ENCODE measurements at places on chromosomes 3 and 15.
A peak's percentile ranks its signal among the peaks of the same experiment; 100 is the strongest.

GRCh38 chr15:101554115-101554915 lies 64.8 kb upstream of the PCSK6 start:
- no peak for DNase-seq

GRCh38 chr3:186663361-186664118 lies 2.3 kb upstream of the HRG start:
- no peak for DNase-seq

DNA sequence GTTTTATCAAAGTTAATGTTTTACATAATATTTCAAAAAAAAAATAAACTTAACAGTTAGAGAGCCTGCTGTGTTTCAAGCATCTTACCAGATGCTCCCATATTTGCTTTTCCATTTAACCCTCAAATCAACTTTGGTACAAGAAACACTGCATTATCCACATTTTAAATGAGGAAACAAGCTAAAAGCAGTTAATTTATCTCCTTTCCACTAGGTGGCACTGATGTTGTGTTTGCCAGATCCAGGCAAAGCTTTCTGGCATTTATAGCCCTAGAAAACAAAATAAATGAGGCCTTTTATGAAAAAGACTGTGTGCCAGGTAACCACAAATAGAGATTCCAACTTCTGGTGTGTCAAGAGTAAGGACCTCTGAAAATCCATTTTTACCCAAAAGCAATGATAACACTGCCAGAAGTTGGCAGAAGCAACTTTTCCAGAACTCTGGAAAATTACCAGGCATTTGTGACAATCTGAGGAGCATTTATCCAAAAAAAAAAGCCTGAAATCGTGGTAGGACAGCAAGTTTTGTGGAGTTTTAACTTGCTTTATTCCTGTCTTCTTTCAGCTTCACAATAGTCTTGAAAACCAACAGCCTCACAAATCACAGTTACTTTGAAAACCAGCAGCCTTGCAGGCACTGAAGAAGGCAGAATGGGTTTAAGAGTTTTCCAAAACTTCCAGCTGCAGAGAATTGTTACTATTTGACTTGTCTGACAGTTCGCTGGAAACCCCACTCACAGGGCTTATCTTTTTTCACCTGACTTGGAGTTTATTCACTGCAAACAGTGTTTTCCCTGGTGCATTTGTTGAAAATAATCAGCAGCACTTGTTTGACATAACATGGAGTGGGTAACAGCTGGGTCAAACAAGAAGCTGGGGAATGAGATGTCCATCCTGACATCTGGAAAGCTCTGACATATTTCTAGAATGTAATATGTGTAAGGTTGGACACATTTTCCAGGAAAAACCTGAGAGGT lies 9.2 kb downstream of the FAM162A start:
- peak; percentile 32 for DNase-seq

GRCh38 chr3:114496874-114497273 lies 203.0 kb downstream of the TIGIT start:
- DNase-seq, result no peak

DNA sequence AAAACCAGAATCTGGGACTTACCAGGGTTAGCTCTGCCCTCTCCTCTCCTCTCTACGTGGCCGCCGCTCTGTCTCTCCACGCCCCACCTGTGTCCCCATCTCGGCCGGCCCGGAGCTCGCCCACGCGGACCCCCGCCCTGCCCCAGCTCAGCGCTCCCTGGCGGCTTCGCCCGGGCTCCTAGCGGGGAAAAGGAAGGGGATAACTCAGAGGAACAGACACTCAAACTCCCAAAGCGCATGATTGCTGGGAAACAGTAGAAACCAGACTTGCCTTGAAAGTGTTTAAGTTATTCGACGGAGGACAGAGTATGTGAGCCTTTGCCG lies 5.4 kb downstream of the ISL2 start:
- no peak for DNase-seq

GRCh38 chr3:150105886-150106612 lies 135.4 kb upstream of the PFN2 start:
- DNase-seq, result no peak

- no peak for DNase-seq
These were observed 117.0 kb upstream of the MANF start for GRCh38 chr3:51268132-51268531.

GRCh38 chr3:127677541-127678314 lies 5.0 kb downstream of the ABTB1 start:
- no peak for DNase-seq

DNA sequence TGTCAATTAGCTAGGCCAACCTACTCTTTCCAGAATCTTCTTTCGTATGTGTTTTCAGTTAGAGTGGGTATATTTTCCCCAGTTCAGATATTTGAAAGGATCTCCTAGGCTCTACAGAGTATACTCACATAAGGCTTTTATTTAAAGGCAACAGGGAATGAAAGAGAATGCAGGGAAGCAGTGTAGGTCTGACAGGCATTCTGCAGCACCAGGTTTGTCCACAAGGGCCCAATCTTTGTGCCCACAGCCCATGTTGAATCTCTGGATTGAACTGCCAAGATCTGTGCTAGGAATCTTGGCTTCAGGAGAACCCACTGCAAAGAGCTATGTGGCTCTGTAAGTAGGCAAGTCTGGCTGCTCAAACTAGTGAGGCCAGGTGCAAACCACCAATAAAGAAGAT lies 24.2 kb upstream of the GALNT15 start:
- DNase-seq, result no peak

GRCh38 chr15:50050986-50051743 lies 67.9 kb downstream of the ATP8B4 start:
- DNase-seq, result no peak

DNA sequence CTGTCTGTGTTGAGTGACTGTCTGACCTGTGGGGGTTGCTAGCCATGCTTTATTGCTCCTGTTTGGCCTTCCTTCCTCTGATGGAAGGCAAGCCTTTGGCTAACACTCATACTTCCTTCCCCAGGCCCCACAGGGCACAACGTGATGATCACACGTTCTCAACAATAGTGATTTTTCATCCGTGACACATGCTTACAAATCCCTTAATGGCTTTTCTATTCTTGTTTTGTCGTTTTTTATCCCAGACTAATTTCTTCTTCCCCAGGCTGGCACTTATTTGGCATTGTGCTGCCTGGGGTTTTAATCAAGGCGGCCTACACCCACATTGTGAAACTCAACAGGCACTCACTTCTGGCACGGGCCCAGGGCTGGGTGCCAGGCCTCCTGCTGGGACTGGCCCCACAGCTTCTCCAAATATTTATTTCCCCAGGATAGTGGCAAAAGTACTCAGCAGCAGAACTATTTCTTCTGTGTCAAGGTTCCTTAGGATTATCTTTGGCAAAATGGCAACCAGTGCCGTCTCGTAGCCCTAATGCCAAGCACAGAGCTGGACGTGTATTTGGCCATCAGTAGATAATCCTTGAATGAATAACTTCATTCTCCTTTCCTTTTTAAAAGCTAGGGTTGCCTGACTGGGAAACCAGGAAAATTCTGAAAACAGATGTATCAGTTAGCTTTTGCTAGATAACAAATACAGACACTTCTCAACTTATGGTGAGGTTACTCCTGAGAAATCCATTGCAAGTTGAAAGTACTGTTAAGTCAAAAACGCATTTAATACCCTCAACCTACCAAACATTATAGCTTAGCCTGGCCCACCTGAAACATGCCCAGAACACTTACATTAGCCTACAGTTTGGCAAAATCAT lies 30.6 kb downstream of the CMTM7 start:
- DNase-seq, result peak; percentile 97

DNA sequence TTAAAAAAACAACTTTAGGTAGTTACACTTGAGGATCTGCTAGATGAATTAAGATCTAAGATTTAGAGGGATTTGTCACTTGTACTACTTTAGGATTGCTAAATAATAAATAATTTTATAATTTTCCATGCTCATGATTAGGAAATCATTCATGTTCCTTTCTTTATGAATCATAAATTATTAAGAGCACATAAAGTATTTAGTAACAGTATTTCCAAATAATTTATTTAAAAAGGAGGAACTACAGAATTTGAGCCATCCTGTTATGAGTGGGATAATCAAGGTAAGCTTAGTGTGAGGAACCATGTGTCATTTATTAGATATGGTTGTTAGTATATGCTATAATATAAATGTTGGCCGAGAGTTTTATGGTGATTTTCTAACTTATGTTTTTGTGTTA lies 37.5 kb upstream of the C3orf38 start:
- no peak for DNase-seq

- DNase-seq, result peak; percentile 91
These were observed 7.1 kb upstream of the FMN1 start for GRCh38 chr15:33201491-33202231.

- no peak for DNase-seq
These were observed 156.7 kb downstream of the TJP1 start for GRCh38 chr15:29665444-29666003.

DNA sequence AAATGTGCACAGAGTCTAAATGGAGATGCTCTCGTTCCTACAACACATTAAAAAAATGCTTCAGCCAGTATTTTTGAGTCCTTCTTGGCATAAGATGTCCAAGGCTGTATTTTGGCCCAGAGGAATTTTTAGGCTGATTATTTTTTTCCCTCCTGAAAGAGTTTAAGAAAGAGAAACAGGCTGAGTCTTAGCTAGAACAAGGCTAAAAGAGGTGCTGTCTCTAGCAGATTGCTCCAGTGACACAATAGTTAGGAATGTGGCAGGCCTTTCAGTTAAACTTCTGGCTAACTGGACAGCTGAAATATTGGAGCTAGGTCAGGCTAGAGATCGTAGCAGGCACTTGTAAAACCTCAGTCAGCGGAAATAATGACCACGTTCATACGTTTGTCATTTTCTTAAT lies 271.4 kb upstream of the RARB start:
- DNase-seq, result peak; percentile 56

DNA sequence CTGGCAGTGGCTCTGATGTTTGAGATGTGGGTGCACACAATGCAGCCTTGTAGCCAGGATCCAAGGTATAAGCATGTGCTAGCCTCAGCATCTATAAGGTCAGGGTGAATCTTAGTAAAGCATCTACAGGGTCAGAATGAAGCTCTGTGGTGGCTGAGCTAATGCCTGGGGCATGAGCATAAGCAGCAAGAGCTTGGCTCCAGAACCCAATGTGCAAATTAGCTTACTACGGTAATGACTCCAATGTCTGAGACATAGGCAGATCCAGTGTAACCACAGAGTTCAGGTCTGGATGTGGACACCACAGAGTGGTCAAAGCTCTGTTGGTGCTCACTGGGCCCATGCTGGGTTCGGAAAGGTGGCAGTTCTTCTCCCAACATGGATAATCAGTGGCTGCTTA lies 304.5 kb upstream of the NECTIN3 start:
- DNase-seq, result no peak

DNA sequence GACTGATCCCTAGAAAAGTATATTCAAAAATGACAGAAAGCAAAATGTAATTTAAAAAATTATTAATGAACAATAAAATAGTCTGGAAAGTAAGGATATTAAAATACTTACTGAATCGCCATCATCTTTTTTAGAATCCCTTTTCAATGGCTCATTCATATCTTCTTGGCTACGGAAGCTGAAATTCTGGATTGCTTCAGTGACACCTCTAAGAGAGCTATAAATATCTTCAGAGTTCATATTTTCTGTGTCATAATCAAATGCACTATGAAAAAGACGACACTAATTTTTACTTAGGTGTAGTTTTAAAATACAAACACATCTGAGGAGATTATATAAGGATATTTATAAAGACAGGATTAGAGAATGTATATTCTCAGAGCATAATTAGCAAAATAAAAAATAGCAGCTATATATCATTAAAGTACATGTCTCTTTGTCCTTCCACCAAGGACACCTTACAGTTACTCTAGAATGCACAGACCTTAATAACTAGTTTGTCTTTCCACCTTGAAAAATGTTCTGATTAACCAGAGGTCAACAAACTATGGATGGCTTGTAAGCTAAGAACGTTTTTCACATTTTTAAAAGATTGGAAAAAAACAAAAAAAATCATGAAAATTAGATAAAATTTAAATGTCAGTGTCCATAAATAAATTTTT lies 98.6 kb upstream of the UBP1 start:
- DNase-seq, result no peak

DNA sequence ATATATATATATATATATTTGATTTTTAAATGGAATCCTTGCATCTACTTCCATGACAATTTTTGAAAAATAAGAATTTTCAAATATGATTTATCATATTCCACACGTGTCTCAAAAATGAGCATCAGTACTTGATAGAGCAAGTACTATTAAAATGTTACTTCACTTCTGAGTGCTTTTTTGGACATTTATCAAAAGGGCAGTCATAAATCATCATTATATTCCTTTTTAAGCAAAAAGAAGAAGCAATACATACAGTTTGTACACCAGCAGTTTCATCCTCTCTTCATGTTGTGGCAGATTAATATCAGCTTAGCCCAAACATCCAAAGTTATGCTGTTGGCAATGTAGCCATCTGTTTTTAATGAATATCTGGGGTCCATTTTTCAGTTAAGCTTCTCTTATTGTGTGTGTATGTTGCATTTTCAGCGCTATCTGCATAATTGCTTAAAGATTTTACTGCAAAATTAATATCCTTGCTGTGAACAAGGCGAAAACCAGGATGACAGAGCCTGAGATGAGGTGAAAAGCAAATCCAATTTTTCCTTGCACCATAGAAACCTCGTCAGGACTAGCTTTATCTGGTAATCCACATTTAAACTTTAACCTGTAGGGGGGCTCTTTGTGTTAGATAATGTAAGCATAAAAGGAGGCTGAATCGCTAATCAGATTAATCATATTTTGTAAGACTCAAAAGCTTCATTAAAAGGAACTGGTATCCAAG lies 604.9 kb upstream of the AGTR1 start:
- no peak for DNase-seq

DNA sequence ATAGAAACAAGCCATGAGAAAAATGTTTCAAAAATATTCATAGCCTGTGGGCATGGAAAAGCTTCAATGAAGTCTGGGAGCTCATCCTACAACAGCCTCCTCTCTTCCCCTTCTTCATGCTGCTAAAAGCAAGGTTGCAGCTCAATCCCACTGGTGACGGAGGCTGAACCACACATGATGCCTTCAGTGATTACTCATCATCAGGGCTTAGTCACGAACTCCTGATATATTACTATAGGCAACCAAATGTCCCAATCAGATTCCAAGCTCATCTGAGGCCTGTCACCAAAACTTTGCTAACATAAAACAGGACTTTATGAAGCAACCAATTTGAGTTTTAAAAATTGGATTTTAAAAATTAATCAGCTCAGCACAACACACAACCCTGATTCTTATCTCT lies 24.0 kb upstream of the SLC24A5 start:
- DNase-seq, result peak; percentile 80

- DNase-seq, result no peak
These were observed 343.0 kb downstream of the MFSD1 start for GRCh38 chr3:159144891-159145290.

DNA sequence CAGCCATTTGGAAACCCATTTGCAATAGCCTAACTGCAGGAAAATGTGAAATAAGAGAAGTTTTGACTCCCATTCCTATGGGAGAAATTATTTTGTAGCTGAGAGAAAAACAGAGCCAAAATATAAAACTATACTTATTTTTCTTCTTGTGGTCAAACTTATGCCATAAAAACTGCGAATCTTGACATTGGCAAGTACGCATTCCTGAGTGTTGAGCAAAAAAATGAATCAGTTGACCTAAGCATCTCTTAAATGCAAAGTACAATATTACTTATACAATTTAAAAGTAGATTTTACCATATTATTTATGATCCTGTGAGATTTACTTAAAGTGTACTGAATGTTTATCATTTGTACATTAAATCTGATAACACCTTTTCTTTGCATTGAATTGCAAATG lies 50.1 kb upstream of the CMC1 start:
- DNase-seq, result no peak

Measured in mammary epithelial cell (primary cell).